CD8-positive, alpha-beta memory T cell (primary cell): ENCODE measurements at places on chromosomes 5 and 9. TPM values are rescaled to one million over a fixed set of nuclear protein-coding genes. Genes with fewer than 3 reads are reported as not detected.

GRCh38 chr9:127177231-127177630 lies 54.8 kb upstream of the ANGPTL2 start:
- DNase-seq = no peak
- H3K27ac ChIP-seq = no peak overlapping the region
- no peaks in the 10 kb centered on the region for H3K36me3 ChIP-seq
- H3K27me3 ChIP-seq = no peaks in the 10 kb centered on the region
- H3K4me3 ChIP-seq = no peak overlapping the region

DNA sequence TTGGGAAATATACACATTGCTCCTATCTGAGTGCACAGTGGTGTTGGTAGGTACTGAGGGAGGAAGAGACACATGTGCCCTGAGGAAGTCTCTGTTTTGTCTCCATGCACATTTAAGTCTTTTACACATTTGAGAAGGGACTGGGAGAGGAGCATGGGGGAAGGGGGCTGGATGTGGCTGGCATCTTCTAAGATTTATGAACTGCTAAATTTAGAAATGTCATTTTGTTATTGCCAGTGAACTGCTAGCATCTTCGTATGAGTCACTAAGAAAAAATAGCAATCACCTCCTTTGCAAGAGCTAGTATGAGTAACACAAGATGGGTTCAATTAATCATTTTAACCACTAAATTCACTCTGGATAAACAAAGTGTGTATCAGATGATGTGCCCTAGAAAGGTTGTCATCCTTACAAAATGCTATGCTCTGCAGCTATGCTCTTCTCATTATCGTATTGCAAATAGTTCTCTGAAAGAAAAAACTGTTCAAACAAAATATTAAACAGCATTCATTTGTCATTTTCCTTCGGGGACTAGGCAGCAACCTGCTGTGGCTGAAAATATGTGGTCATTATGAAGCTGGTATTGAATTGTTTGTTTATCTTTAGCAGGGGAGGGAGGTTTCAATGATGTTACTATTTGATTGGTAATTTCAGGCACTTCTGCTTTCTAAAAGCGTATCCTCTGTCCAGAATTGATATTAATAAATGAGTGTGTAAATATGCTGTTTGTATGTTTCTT lies 236.5 kb downstream of the DMRTA1 start:
- H3K27ac ChIP-seq = no peak overlapping the region
- no peak for DNase-seq
- H3K27me3 ChIP-seq = no peaks in the 10 kb centered on the region
- H3K4me3 ChIP-seq = no peak overlapping the region

GRCh38 chr9:88641456-88642240 lies 106.7 kb downstream of the NXNL2 start:
- no peak for DNase-seq
- H3K36me3 ChIP-seq = no peaks in the 10 kb centered on the region
- H3K4me3 ChIP-seq = no peak overlapping the region
- H3K27ac ChIP-seq = no peak overlapping the region
- H3K4me1 ChIP-seq = no peaks in the 10 kb centered on the region
- H3K27me3 ChIP-seq = no peaks in the 10 kb centered on the region

GRCh38 chr9:81608289-81608657 lies 81.1 kb downstream of the TLE1 start:
- no peaks in the 10 kb centered on the region for H3K27me3 ChIP-seq
- no peak for DNase-seq
- H3K4me1 ChIP-seq = no peaks in the 10 kb centered on the region
- H3K4me3 ChIP-seq = no peak overlapping the region

DNA sequence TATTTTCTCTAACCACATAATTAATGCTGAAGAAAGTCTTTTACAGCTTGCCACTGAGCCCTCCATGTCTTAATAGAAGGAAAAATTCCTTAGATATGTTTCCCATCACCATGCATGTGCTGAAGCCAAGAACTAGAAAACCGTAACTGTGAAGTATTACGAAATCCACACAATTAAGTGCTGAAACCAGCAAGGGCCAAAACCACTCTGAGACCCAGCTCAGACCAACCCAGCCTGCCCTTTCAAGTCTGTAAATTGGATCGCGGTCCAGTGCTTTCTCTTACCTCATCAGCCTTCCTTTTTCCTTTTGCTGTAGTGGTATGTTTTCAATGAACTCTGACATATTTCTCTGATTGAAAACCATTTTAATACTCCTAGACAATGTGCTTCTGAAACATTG lies 26.3 kb downstream of the SEMA5A start:
- H3K36me3 ChIP-seq = no peaks in the 10 kb centered on the region
- no peaks in the 10 kb centered on the region for H3K27me3 ChIP-seq

CSF2 gene
- polyA plus RNA-seq = not detected
